ENCODE measurements at places on chromosomes 7 and 10.

DNA sequence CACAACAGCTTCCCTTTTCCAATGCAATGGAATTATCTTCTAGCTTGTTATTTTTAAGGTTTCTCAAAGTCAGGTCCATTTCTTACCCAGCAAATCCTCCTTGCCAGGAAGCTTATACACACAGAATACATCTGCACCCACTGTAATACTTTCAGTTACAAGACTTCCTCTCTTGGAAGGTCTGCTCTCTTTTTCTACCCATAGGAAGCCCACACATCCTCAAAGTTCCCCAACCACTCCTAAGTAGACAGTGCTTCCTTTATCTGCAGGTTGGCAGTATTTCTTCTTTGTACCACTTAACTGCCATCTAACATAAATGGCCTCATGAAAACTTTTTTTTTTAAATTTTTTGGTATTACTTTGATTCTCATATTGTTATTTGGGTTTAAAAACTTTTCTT lies 155.6 kb downstream of the TAX1BP1 start:
- DNase-seq = no peak

DNA sequence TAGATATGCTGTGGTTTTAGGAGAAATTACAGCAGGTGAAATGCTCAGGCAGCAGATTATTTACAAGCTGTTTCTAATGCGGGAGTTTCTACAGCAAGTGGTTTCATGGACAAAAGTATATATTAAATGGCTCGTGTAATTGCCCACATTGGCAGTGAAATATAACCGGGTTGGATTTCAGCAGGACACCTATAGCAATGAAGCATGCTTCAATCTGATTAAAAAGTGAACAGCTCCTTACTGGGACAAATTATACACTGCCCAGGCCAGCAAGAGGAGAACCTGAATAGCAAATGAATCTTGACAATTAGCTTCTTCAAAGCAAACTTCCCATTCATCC lies 35.2 kb upstream of the LYZL1 start:
- DNase-seq = no peak

DNA sequence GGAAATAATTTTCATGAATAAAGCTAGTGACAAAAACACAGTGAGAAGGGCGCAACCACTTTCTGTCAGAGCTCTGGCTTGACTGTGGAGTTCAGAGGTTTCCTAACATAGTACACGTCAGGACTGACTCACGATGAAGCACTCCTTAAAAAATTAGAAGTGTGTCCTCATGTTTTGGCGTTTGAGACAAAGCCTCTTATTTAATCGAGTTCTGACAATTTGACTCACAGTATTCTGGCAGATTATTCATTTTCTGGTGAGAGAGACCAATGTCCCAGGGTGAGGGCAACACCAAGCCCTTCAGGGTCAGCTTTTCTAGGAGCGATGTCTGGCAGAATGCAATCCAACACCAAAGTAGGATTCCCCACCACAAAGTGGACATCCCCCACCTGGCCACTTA lies 108.7 kb downstream of the DIP2C start:
- DNase-seq = no peak

DNA sequence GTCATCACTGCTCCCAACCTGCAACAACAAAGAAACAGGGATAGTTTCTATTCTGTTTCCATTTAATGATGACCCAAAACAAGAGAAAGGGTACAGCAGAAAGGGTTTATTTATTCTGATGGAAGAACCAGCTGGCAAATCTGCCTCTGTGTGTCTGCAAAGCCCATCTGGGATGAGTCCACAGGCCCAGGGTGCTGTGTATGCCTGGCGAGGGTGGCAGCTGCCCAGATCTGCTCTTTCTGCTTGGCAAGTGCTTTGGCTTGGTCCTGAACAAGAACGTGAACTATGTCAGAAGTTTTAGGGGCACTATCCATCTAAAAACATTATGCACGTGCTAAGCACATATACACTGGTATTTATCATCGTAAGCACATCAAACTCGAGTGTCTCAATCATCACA lies 333.8 kb downstream of the CXCL12 start:
- DNase-seq = no peak

- no peak for DNase-seq
Observed at GRCh38 chr7:120304674-120305073, 31.7 kb downstream of the KCND2 start.

GRCh38 chr7:138542183-138542582 lies 82.1 kb downstream of the TRIM24 start:
- DNase-seq = no peak

- no peak for DNase-seq
Observed at GRCh38 chr7:102279537-102280400, 6.9 kb upstream of the SH2B2 start.

DNA sequence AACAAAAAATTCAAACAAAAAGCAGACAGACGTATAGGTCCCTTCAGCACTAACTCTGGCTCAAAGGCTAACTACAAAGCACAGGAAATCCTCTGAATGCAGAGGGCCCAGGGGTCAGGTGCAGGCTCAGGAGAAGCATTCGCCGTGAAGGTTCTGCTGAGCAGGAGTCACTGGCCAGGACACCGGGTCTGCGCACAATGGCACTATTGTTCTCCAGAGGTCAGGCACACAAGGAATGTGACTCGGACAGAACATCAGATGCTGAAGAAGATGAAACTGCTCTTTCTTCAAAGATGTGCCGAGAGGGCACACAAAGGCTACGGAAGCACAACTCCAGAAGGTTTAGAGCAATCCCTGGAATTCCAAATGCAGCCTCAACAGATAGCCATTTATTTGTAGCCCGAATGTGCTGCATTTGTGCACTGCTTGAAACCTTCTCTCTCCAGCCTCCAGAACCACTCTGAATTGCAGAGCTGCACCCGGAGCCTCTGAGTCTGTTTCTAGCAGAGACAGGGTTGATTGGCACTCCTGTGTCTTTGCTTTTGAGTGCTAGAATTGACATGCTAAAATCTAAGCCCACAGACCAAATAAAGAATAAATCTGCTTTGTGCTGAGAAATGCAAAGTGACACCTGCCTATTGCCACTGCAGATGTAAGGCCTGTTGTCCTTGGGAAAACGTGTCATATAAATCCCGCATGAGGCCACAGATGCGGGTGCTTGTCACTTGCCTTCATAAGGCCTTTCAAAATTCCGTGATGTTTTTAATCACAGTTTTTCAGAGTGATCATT lies 85.4 kb upstream of the AFAP1L2 start:
- DNase-seq = no peak

GRCh38 chr7:11702938-11703337 lies 129.1 kb downstream of the THSD7A start:
- DNase-seq = no peak

DNA sequence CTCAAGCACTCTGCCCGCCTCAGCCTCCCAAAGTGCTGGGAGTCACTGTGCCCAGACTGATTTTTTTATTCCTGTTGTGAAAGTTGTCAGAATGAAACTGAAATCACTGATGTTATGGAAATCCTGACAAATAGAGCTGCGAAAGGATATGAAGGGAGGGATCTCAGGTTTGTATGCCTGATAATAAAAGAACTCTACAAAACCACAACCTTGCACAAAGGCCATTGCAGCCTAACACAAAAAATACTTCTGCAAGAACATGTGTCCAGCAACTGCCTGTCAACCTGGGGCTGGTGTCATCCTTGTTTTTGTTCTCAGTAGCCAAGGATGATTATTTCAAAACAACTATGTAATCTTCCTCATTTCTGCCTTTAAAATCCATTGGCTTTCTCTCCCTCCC lies 126.1 kb downstream of the NEBL start:
- no peak for DNase-seq

- DNase-seq = no peak
Observed at GRCh38 chr10:1451362-1451888, 285.9 kb downstream of the ADARB2 start.

- DNase-seq = no peak
Observed at GRCh38 chr7:2892549-2892948, 48.4 kb upstream of the GNA12 start.

GRCh38 chr7:36967387-36967786 lies 243.1 kb upstream of the AOAH start:
- DNase-seq = peak; percentile 32

GRCh38 chr10:119652361-119652730 lies 1.2 kb downstream of the BAG3 start:
- DNase-seq = no peak

DNA sequence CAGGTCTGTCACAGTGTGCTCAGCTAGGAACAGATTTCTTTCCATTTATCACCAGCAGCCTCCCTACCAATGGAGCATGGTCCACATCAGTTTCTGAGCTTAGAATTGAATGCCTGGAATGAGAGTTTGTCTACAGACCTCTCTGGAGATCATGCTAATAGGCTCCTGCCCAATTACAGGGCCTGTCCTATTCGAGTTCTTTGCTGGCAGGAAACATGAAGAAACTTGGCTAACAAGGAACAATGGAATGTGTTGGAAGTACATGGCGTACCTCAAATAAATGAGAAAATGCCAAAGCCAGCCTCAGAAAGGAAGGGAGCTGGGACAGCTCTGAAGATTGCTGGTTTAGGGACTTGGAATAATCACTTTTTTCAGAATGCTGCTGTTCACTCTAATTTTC lies 186.0 kb upstream of the AKR1E2 start:
- no peak for DNase-seq

- no peak for DNase-seq
Observed at GRCh38 chr10:103054621-103055020, 136.5 kb downstream of the CNNM2 start.

GRCh38 chr10:49207936-49208487 lies 19.8 kb upstream of the TMEM273 start:
- no peak for DNase-seq

- no peak for DNase-seq
Observed at GRCh38 chr10:50909334-50910014, 24.0 kb upstream of the A1CF start.

DNA sequence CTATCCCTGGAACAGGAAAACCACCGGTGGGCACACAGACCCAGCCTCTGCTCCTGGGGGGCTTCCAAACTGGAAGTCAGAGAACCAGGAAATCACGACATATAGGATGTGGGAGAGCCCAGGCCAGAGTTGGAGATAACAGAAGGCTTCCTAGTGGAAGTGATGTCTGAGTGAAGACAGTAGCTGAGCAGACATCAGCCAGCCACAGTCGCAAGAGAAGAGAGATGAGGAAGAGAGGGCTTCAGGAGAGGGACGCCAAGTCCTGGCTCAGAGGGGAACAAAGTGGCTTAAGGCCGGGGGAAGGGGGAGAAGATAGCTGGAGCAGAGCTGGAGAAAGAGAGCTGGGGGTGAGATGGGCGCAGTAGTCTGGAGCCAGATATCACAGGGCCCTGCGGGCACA lies 30.9 kb upstream of the ELN start:
- DNase-seq = no peak

- DNase-seq = no peak
Observed at GRCh38 chr7:124996778-124997177, 67.2 kb upstream of the POT1 start.

GRCh38 chr10:54368984-54369383 lies 432.0 kb downstream of the PCDH15 start:
- no peak for DNase-seq

DNA sequence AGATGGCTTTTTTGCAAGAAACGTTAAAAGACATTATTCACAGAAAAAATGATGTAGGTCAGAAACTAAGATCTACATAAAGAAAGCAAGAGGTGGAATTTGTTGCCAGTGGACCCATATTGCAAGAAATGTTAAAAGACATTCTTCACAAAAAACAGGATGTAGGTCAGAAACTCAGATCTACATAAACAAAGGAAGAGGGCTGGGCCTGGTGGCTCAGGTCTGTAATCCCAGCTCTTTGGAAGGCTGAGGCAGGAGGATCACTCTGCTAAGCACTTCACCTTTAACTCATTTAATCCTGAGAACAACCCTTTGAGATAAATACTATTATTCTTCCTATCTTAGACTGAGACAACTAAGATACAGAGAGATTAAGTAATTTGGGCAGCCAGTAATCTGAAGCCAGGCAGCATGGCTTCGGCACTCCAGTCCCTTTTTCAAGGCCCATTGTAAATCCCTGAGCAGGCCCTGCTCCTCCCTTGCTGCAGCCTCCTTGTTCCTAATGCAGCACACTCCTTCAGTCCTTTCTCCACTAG lies 11.6 kb downstream of the ZFAND4 start:
- DNase-seq = no peak

GRCh38 chr7:123757095-123757494 lies 8.3 kb upstream of the WASL start:
- DNase-seq = no peak

- DNase-seq = no peak
Observed at GRCh38 chr10:116770281-116770680, 27.9 kb upstream of the HSPA12A start.

- DNase-seq = no peak
Observed at GRCh38 chr10:9061871-9062270, 1007.4 kb downstream of the GATA3 start.
